ENCODE measurements at places on chromosomes 3 and 15. TPM values are rescaled to one million over a fixed set of nuclear protein-coding genes. Genes with fewer than 3 reads are reported as not detected.

GRCh38 chr15:59993041-59993750 lies 10.9 kb upstream of the FOXB1 start:
- no peak overlapping the region for H3K4me3 ChIP-seq
- H3K36me3 ChIP-seq: no peaks in the 10 kb centered on the region
- no peak overlapping the region for H3K27ac ChIP-seq
- H3K4me1 ChIP-seq: peaks cover 6% of the 10 kb centered on the region
- no peak for DNase-seq
- H3K27me3 ChIP-seq: peaks cover 97% of the 10 kb centered on the region

Gene SERPINI2
- not detected for total RNA-seq

Gene IMPG2
- total RNA-seq: 0.14 TPM

Gene ARHGEF3
- total RNA-seq: 3.2 TPM

GRCh38 chr15:72856549-72857040 lies 73.0 kb upstream of the ADPGK start:
- no peak overlapping the region for H3K27ac ChIP-seq
- DNase-seq: no peak
- H3K36me3 ChIP-seq: no peaks in the 10 kb centered on the region

GRCh38 chr3:9117220-9117619 lies 132.2 kb downstream of the SRGAP3 start:
- no peaks in the 10 kb centered on the region for H3K36me3 ChIP-seq
- H3K27me3 ChIP-seq: no peaks in the 10 kb centered on the region
- H3K4me3 ChIP-seq: no peak overlapping the region
- no peak overlapping the region for H3K27ac ChIP-seq
- no peak for DNase-seq

Gene GABRR3
- not detected for total RNA-seq

All from transverse colon (tissue), 4 donors.